Body of pancreas (tissue), 4 donors: ENCODE measurements at places on chromosomes 3 and 15.

DNA sequence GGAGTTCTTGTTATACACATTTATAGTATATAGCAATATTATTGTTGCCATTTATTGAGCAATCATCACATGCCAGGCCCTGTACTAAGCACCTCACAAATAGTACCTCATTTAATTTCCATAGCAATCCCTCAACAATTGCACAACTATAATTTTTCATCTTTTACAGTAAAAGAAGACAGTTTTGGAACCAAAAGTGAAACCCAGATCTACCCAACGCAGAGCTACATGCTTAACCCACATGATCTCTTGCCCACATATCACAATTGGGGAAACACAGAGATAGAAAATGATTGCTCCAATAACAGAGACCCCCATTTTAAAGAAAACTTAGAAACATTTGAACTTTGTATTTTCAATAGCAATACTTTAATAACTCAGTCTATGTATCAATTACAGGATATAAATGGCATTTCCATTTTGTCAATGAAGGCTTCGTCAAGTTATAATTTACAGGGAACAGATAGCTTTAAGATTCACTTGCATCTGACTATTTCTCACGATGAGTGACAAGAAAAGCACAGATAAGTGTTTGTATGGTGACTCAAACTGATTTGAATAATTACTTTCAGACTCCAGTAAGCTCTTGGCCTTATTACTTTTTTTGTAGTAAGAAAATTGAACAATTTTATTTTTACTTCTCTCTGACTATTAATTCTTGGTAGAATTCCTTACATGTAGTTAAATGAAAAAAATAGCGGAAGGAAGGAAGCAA is 38.7 kb upstream of the CCDC50 start:
- DNase-seq, result no peak

- no peak for DNase-seq
Observed at GRCh38 chr3:48563382-48563918, at the start of gene UCN2. Gene UCN2, minus strand, starts transcription at chr3:48563781. Its CDS starts 657 bp downstream, at chr3:48563124.

GRCh38 chr3:9430733-9431132 is 33.3 kb downstream of the SETD5 start:
- no peak for DNase-seq

- DNase-seq, result no peak
Observed at GRCh38 chr15:38828031-38828532, 263.5 kb upstream of the RASGRP1 start.

DNA sequence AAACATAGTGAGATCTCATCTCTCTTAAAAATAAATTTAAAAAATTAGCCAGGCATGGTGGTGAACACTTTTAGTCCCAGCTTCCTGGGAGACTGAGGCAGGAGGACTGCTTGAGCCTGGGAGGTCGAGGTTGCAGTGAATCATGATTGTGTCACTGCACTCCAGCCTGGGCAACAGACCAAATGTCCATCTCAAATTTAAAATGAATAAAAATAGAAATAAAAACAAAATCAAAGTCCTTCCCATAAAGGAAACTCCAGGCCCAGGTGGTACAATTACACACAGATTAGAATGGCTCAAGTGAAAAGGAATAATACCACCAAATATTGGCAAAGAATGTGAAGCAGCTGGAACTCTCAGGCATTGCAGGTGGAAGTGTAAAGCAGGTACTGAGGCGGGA is 19.3 kb upstream of the ATP10A start:
- DNase-seq, result no peak

DNA sequence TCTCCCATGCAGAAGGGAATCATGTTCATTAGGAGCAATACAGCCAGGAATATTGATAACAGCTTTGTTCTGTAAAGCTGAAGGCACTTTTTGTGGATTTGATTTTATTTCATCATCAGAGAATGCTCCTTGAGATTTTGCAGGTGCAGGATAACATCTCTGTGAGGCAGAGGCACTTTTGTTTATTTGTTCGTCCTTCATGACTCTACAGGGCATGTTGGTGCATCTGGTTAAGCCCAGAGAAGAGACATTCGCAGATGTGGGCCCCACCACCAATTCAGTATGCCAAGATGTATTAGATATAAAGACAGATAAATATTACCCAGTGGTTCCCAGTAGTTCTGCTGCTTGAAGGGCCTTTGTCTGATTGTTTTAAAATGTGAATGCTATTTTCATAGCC is 368.1 kb upstream of the SEMA6D start:
- no peak for DNase-seq

GRCh38 chr15:89984421-89985010 is 16.6 kb upstream of the ZNF710 start:
- DNase-seq, result no peak

- DNase-seq, result no peak
Observed at GRCh38 chr3:45690336-45691035, 1.3 kb downstream of the SACM1L start.

- DNase-seq, result no peak
Observed at GRCh38 chr3:149067883-149068282, 18.4 kb downstream of the HLTF start.

- DNase-seq, result no peak
Observed at GRCh38 chr3:151200586-151200985, 2.4 kb downstream of the GPR171 start.

- no peak for DNase-seq
Observed at GRCh38 chr3:58530354-58530865, 6.6 kb downstream of the ACOX2 start.

GRCh38 chr15:50558012-50558411 is 11.5 kb upstream of the USP50 start:
- no peak for DNase-seq

DNA sequence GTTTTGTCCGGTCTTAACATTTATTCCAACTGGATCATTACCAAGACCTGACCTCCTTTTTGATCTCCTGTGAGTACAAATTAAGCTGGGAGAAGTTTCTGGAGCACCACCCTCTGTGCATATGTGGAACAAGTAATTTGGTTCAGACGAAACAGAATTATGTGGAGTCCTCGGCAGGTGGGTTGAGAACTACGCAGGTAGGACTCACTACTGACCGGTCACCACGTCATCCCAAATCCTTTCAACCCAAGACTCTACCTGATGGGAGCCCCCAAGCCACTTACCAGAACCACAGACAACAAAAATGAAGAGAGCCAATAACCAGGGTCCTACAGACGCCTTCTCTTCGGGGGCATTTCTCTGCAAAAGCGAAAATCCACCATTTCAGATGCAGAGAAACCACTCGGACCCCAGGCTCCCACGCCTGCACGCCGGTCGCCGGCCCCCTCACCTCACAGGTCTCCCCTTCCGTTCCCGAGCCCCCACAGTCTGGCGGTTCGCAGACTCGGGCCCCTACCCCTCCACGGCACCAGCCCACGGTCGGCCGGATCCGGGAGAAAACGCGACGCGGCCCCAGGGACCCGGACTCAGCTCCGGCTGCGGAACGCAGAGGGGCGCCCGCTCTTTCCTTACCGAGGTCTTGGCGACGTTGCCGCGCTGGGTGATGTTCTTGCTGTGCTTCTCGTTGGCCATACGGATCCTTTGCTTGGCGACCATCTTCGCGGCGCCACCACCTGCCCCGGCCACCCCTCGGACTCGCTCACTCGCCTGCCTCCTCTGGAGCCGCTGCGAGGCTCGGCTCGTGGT is 674 bp downstream of the SERP1 start:
- peak; percentile 58 for DNase-seq

GRCh38 chr3:43773273-43774094 is 82.7 kb downstream of the ABHD5 start:
- DNase-seq, result peak; percentile 3

DNA sequence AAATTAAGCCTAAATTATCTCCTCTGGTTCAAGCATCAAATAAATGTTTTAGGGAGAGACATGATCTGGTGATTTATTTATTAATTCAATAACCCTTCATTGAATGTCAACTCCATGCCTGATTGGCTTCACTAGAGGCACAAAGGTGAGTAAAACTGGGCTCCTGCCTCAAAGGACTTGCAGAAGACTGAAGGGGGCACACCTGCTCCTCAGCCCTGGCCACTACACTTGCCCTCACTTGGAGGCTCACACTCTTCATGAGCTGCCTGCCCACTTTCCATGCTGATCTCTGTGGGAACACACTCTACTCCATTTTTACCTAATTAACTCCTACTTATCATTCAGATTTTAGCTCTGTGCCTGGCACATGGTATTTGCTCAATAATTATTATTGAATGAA is 84.4 kb upstream of the KCNMB2 start:
- DNase-seq, result no peak

DNA sequence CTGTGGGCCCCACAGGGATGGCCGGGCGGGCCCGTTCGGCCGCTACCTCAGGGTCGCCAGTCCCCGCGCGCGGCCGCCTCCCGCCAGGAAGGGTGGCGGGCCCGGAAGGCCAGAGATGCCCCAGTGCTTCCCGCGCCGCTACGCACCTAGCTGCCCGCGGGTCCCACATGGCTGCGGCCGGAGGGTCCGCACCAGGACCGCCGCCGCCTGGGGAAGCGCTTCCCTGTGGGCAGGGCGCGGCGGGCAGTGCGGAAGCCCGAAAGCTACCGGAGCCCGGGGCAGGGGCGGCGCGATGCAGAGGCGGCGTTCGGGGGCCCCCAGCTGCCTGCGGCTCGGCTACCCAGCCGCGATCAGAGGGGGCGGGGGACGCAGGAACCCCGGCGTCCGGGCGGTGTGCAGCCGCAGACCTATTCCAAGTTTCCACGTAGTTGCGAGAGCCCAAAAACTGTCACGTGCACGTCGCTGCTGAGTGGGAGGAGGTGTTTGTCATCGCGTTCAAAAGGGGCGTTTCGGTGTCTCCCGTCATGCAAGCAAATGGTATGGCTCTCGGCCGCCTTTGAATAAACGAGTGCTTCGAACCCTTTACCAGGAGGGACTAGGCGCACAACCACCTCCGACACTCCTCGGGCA is at the start of gene TRANK1:
TSS of gene TRANK1 (minus strand) at position 414 of the 630 bp plus-strand sequence. CDS start at position 169, 245 bp downstream.
- DNase-seq, result peak; percentile 45

DNA sequence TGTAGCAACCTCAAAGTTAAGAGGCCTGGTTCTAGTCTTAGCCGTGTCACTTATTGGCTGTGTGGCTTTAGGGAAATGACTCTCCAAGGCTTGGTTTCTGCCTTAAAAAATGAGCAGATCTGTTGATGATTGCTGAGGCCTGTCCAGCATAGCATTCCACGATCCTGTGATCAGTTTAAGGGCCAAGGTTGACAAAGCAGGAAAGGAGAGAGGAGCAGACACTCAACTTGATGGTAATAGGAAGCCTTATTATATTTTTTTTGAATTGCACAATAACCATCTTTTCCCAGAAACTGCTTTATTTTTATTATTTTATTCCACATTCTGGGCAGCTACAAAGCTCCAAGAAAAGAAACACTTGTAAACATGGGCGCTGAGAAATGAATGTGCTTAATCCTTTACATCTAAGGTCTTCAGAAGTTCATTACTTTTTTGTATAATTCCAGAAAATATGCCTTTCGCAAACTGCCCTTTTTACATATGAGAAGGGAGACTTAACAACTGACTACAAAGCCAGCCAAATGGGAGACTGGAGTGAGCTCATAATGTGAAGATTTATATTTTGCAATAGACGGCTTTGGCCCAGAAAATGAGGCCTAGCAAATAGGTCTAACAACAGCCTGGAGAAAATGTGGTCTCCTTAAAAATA is 241.0 kb downstream of the ATP8B4 start:
- DNase-seq, result no peak

GRCh38 chr15:96404560-96404959 is 74.1 kb downstream of the NR2F2 start:
- no peak for DNase-seq

- DNase-seq, result no peak
Observed at GRCh38 chr3:89260721-89261120, 153.3 kb downstream of the EPHA3 start.

DNA sequence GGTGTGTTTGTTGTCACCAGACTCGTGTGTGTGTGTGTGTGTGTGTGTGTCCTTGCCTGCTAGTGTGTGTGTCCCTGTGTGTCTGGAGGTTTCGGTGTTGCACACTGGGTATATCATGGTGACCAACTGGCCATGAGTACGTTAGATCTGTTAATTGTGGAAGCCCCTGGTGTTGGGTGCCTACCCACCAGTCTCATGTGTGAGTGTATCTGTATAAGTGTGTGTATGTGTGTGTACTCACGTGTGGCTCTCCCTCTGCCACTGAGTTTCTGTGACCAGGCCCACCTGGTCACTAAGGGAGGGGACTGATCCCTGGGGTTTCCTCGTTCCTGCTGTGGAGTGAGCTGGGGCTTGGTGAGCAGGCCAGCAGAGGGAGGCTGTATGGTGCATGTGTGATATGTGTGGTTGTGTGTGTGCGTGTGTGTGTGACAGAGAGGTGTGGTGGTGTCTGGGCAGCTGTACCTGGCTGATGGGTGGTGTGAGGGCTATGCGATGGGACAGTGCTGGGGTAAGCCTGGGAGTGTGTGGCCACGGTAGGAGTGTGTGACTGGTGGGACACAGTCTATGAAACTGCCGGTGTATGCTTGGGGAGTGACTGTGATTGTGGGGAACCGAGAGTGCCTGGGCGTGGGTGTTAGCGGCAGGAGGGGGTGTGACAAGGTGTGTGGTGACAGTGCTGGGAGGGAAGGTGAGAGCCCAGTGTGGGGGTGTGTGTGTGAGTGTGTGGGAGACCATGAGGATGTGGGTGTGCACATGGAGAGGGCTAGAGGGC is 1.8 kb downstream of the PRKCD start:
- peak; percentile 38 for DNase-seq

DNA sequence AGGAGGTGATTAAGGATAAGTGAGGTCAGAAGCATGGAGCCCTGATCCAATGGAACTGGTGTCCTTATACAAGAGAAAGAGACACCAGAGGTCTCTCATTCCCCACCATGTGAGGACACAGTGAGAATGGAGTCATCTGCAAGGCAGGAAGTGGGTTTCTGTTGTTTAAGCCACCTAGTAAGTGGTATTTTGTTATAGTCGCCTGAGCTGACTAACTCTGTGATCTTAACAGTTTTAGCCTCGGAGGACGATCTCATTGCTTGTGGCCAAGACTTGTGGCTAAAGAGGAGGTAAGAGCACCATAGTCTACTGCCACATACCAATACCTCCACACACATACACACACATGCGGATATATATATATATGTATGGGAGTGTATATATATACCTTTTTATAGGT is 73.8 kb downstream of the MCTP2 start:
- no peak for DNase-seq

GRCh38 chr15:88341653-88342052 is 85.1 kb upstream of the NTRK3 start:
- DNase-seq, result no peak

DNA sequence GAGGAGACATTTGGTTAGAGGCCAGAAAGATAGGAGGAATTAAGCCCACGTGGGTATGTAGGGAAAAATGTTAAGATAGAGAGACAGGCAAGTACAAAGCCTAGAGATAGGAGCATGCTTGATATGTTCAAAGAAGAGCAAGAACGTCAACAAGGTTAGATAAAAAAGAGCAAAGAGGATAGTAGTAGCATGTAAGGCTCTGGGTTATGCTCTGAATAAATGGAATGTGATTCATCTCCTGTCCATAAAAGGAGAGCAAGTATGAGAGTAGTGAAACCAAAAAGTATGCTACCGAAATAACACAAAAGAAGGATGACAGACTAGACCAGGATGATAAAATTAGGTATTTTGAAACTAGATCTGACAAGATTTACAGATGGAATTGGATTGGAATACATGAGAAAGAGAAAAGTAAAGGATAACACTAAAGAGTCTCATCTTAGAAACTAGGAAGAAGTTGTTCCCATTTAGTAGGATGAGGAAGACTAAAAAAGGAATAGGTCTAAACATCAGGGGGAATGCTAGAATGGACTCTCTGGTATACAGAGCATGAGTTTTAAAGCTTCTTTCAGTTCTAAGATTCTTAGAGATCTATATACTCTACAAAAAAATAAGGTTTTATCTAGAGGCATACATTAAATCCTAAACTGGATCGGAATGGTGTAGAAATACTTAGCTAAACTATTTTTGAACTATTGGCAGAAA is 59.1 kb downstream of the TRPM7 start:
- DNase-seq, result no peak
